ENCODE measurements at places on chromosomes 16 and 17.

DNA sequence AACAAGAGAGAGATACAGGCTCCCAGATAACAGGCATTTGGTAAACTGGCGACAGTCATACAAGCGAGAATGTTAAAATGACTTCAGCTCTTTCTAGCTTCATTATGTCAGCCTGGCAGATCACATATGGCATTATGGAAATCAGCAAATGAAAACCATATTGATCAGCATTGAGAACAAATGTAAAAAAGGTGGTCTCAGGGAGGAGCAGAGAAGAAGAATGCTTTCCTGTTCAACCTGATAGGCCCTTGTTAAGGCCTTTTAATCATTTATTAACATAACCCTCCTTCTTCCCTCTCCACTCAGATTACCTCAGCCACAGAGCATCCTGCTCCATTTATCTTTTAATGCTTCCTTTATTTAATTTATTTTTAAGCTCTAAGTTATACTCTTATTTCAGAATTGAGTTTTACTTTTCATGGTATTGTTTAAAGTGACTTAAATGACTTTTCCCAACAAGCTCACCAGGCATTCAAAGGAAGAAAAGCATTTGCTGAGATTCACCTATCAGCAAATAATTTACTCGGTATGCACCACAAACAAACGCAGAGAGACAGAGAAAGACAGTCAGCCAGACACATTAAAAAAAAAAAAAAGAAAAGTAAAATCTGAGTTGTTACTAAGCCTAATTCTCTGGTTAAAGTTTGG, 243.9 kb upstream of the TBX2 start:
- DNase-seq: no peak

DNA sequence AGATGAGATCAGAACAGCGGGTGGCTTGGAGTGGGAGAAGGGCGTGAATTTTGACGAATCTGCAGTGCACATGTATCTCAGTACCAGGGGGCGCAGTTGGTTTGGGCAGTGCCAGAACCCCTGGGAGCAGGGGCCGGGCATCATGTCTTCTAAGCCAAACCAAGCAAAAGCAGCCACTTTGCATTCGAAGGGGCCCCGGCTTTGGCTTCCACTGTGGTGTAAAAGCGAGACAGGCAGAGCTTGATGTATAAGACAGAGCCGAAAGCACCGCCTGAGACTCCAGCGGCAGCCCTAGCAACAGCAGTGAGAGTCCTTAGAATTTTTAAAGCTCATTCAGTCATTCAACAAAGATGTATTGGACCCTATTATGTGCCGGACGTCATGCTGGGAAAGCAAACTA, 3.8 kb upstream of the XYLT1 start:
- DNase-seq: no peak

- peak; percentile 47 for DNase-seq
These were observed 782 bp downstream of the FAM83G start for GRCh38 chr17:19003543-19004420.

DNA sequence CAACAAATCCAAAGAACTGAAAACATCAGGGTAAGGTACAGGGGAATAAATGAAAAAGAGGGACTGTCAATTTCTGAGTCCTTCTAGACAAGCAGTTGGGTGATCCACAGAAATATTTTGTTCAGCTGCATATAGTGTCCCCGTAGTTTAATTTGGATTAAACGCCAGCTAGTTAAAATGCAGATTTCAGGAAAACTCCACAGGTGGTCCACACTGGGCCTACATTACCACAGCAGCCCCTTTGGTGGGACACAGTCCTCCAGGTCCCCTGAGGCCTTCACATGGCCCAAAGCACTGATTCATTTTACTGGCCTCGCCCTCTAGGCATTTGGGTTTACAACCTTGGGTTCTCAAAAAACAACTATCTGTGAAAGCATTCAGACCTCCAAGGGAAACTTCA, 4.6 kb downstream of the ARHGAP17 start:
- DNase-seq: no peak

DNA sequence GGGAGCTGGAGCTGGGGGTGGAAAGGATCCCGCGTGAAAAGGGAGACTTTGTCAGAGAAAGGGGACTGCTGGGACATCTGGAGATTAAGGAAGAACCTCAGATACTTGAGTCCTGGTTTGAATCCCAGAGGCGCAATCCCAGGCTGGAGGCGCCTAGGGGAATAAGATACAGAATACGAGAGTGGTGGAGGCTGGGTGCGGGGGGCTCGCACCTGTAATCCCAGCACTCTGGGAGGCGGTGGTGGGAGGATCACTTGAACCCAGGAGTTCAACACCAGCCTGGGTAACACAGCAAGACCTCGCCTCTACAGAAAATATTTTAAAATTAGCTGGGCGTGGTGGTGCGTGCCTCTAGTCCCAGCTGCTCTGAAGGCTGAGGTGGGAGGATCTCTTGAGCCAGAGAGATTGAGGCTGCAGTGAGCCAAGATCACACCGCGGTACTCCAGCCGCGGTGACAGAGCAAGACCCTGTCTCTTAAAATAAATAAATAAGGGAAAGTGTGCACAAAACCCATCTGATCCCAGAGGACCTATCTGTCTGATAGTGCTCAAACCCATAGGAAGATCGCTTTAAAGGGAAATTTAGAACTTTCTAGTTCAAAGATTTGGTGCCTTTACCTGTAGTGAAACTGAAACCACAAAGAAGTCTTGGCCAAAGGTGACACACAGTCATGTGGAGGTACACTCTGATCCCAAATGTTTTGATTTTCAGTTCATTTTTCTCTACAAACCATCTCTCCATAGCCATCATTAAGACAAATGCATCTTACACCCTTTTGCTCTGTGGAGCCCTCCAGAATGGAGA, 617 bp upstream of the SCRN2 start:
- no peak for DNase-seq

DNA sequence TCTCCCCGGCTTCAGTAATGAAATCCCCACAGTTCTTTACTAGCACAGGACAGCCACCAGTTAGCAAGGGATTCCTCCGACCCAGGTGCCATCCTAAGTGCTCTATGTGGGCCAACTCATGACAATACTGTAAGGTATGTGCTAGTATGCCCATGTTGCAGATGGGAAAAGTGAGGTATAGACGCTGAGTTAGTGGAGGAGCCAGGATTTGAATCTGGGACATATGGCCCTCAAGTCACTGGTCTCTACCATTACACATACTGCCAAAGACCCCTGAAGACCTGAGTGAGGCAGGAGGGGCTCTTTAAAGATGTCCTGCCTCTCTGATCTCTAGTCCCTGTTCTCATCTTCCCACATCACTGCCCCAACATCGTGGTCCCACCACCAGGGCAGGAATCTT, 36.2 kb upstream of the MRPS23 start:
- DNase-seq: no peak

- peak; percentile 37 for DNase-seq
These were observed 8.6 kb downstream of the RIPOR1 start for GRCh38 chr16:67537270-67537635.

GRCh38 chr16:78770353-78771091, 671.1 kb downstream of the WWOX start:
- peak; percentile 81 for DNase-seq

Data from activated CD4-positive, alpha-beta T cell treated with anti-CD3 and anti-CD28 coated beads, Interleukin-2, amount 50 U/mL, for 4 hours (primary cell).